Activated CD4-positive, alpha-beta T cell treated with anti-CD3 and anti-CD28 coated beads, Interleukin-2, amount 50 U/mL, for 24 hours (primary cell): ENCODE measurements at places on chromosomes 4 and X.
A peak's percentile ranks its signal among the peaks of the same experiment; 100 is the strongest.

DNA sequence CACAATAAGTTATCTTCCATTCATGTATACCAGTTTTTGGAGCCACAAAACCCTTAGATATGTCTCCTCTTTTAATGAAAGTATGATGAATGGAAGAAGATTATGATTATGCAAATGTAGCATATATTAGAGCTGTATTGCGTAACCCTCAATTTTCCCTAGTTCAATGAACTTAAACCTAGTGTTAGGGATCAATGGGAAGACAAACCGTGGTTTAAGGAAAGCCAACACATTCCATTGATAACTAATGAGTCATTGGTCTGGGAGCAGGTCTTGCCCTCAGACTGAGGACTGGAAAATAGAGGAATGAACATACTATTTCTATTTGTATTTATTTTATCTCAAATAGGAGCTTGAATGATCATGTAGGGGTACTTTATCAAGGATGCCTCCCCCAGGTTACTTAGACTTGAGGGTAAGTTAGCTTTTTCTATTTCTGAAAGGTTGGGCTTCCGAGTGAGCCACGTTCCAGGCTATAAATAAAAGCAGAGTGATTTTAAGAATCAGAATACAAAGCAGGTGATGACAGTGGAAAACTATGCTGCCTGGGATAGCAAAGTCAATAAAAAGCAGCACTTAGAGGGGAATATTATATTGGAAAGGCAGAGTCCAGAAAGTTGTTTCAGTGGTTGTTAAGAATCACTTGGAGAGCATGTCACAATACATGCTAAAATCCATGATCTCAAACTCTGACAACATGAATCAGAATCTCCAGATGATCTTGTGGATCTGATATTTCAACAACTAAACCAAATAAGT is 356.0 kb downstream of the ADAM29 start:
- no peak for DNase-seq

GRCh38 chr4:92198711-92199110 is 105.1 kb upstream of the GRID2 start:
- no peak for DNase-seq

DNA sequence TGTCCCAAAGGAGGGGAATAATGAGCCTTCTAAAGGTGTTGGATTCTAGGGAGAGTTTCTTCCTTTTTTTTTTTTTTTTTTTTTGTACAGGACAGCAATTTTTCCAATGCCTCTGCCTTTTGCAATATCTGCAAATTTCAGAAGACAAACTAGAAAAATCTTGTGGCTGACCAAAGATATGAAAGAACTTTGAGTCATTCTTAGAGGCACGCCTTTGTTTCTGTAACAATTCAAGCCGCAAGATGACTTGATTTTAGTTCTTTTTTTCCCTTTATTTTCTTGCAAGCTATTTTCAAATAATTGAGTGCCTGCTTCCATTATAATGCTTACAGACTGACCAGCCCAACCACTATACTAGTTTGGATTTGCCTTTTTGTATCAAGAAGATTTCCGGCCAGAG is 47.6 kb upstream of the UXT start:
- DNase-seq, result no peak

DNA sequence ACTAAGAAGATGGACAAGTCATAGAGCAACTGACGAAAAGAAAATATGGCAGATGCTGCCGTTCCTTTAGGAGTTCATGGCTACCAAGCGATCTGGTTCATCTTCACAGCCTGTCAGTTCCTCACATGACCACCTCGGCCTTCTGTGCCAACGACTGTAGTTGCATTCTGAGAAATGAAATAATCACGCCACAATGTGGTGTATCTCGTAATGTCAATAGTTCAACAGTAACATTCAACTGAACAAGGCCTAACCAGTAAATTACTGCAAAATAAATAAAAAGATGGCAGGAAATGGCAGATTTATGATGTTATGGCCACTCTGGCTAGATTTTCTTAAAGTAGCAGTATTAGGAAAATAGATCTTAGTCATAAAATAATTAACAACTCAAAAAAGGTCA is 4.4 kb downstream of the GPRIN3 start:
- DNase-seq, result no peak

DNA sequence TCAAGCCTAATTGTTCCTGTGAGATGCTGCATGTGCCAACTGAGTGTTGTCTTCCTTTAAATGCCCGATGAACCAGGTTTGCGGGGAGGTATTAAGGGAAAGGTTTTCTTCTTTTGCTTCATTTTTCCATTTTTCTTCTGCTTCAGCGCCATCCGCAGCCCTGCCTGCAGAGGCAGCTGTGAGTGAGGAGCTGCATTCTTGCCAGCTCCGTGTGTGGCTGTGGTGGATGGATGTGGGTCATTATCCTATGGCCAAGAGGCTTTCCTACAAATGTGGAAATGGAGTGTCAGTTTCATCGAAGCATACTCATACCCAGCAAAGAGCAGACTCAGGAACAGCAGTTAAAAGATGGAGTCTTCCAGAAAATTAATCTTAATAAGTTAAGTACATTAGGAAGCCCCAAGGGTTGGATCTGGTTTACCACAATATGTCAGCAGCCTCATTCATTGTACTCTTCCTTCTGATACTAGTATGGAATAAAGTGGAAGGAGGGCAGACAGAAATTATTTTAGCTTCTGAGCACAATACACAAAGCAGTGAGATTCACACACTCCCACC is 37.6 kb downstream of the TNIP3 start:
- DNase-seq, result no peak

DNA sequence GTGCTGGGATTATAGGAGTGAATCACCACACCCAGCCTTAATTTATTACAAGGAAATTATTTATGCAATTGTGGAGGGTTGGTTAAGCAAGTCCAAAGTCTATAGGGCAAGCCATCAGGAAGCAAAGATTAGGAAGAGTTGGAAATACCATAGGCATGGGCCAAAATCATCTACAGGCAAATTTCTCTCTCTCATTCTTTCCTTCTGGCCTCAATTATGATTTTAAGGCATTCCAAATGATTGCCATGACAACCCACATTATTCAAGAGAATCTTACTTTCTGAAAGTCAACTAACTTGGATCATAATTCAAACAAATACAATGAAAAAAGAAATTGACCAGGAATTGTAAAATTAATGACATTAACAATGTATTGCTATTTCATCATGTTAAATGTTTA is 400.8 kb downstream of the GPM6A start:
- DNase-seq, result no peak

DNA sequence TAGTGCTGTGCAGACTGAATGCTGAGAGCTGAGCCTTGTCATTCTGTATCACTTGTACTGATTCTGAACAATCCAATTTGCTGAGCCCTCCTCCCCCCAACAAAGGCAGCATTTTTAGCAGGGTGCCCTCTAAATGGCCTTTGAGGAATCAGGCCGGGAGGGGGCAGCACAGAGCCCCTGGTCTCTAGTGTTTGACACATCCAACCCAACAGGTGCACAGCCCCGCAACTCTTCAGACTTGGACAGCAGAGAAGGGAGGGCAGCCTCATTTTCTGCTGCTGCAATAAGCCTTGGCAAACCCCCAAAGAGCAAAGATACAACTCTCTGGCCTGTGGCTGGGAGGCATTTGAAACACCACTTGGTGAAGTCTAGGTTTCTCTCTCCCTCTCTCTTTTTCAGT is 3.4 kb downstream of the ATP1B4 start:
- peak; percentile 5 for DNase-seq
